Effector CD4-positive, alpha-beta T cell (primary cell): ENCODE measurements at places on chromosomes 4 and X.

GRCh38 chrX:362937-363620 is 23.6 kb downstream of the PPP2R3B start:
- no peak for DNase-seq

DNA sequence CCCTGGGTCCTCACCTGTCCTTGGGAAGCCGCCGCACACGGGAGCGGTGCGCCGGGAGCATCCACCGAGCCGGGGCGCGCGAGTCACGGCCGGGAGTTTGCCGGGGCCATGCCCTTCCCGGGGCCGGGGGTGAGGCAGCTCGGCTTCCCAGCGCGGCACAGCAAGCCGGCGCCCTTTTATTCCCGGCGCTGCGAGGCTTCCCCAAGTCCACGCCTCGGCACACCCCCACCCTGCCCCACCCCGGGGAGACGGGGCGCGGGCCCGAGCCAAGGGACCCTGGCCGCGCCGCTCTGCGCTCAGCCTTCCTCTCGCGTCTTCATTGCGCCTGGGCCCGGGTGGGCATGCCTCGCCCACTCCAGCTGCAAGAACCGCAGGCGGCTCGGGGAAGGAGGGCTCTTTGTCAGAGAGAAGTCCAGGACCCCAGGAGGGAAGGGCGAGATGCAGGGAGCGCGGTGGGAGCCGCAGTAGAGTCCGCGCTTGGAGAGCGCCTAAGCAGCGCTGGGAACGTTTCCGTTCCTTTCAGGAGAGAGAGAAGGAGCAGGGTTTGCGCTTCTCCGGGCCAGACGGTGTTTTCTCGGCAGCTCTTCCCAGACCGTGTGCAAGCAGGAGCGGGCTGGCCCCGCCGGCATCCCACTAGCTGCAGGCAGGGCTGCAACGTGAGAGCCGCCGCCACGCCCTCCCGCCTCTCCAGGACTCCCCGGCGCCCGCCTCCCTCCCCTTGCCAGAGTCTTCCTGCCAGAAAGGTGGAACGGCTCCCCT is at the start of gene MXRA5:
Gene MXRA5 (minus strand): TSS at position 152 of the 759 bp plus-strand sequence. CDS start 2,819 bp downstream, outside the sequence.
- no peak for DNase-seq

- no peak for DNase-seq
Measured at GRCh38 chr4:163173713-163174112, 7.0 kb upstream of the NAF1 start.

- DNase-seq = no peak
Measured at GRCh38 chr4:8081171-8081570, 77.4 kb downstream of the ABLIM2 start.

GRCh38 chr4:166887457-166887856 is 346.8 kb downstream of the SPOCK3 start:
- DNase-seq = no peak

DNA sequence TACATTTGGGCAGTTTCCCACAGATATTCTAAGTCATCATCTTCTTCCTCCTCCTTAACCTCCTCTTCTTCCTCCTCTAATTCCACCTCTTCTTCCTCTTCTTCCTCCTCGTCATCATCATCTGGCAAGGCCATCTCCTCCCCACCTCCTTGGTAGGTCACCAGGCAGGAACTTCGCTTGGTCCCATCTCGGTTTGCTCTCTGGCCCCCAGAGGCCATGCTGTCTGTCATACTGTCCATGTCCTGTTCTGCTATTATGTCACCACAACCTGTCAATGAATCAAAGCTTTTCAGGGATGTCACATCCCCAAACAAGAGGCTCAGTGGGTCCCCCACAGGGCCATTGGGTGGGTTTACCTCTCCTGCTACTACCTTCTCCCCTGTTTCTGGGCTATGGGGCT is 13.5 kb downstream of the AMER1 start:
- DNase-seq = no peak

DNA sequence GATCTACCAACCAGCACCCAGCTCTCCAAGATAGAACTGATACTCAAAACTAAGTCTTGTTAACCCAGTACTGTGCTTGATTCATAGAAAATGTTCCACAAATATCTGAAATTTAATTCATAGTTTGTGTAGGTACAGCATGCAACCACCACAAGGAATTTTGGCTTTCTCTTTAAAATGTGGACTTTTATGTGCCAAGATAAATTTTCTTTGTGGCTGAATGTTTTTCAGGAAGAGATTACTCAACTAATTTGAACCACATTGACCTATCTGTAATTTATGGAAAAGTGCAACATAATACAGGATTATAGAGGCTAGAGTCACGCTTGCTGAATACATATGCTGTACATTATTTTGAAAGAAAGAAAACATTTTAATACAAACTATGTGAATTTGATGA is 730.8 kb downstream of the IL1RAPL1 start:
- DNase-seq = no peak

- DNase-seq = no peak
Measured at GRCh38 chr4:57148831-57149505, 38.8 kb upstream of the IGFBP7 start.

- no peak for DNase-seq
Measured at GRCh38 chrX:34559325-34559724, 97.8 kb downstream of the TMEM47 start.

- no peak for DNase-seq
Measured at GRCh38 chrX:134776850-134777370, 118.6 kb upstream of the PLAC1 start.

- no peak for DNase-seq
Measured at GRCh38 chr4:61200916-61201526, 895 bp downstream of the ADGRL3 start.

DNA sequence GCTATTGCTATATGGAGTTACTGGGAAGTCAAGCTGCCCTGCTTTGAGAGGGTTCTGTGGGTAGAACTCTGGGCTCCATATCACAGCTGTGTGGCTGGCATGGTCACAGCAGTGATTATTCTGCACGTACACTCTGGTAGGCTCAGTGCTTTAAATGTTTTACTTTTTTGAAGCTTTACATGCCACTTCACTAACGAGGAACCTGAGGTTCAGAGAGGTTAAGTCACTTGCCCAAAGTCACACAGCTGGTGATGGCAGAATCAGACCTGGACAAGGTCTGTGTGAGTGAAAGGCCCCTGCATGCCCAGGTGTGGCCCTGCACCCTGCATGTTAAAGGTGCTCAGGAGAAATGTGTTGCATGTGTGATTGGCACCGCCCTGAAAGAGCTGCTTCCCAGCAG is 24.5 kb downstream of the EVC start:
- DNase-seq = no peak
